ENCODE measurements at places on chromosomes 4 and X. TPM values are rescaled to one million over a fixed set of nuclear protein-coding genes. Genes with fewer than 3 reads are reported as not detected.
A peak's percentile ranks its signal among the peaks of the same experiment; 100 is the strongest.

NKX3-2 gene
- total RNA-seq, result 1.2 TPM

PALLD gene
- 254 TPM for total RNA-seq

TACR3 gene
- not detected for total RNA-seq

MYOZ2 gene
- total RNA-seq, result 0.29 TPM

KDR gene
- not detected for total RNA-seq

KLHL4 gene
- total RNA-seq, result 1.2 TPM

DNA sequence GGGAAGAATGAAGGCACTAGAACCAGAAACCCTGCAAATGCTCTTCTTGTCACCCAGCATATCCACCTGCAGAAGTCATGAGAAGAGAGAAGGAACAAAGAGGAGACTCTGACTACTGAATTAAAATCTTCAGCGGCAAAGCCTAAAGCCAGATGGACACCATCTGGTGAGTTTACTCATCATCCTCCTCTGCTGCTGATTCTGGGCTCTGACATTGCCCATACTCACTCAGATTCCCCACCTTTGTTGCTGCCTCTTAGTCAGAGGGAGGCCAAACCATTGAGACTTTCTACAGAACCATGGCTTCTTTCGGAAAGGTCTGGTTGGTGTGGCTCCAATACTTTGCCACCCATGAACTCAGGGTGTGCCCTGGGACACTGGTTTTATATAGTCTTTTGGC, 181.7 kb downstream of the AR start:
- DNase-seq, result no peak

DNA sequence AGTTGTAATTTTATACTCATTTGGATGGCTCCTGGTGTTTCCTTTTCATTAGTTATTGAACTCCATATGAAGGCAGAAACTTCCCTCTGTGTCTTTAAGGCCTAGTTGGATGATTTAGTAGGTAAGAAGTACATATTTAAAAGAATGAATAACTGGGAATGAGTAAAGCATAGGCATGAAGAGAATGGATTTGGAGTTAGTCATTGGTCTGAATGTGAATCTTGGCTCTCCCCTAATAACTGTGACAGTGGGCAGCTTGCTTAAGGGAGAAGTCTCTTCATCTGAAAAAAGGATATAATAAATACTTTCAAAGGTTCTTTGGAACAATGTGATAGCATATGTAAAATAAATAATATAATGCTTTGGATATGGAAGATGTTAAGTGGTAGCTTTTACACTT, 13.2 kb downstream of the SNX25 start:
- peak; percentile 84 for DNase-seq

DNA sequence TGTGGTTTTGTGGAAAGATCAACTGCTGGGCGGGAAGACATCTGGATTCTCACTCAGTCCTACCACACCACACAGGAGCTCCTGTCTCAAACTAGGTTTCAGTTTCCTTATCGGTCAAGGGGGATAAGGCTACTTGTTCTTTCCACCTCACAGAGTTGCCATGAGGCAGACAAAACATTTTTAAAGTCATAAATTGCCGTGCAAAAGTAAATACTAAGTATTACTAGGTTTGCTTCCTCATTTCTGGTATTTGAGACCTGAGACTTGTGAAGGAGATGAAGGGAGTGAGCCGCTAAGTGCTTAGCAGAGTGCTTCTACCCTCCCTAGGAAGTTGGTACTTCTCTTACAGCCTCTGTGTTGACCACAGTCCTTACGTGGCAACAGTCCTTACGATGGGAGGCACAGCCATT, 1.5 kb downstream of the LAP3 start:
- DNase-seq, result peak; percentile 71

- no peak for DNase-seq
These were observed 1067.7 kb downstream of the C4orf33 start for GRCh38 chr4:130163701-130164100.

DNA sequence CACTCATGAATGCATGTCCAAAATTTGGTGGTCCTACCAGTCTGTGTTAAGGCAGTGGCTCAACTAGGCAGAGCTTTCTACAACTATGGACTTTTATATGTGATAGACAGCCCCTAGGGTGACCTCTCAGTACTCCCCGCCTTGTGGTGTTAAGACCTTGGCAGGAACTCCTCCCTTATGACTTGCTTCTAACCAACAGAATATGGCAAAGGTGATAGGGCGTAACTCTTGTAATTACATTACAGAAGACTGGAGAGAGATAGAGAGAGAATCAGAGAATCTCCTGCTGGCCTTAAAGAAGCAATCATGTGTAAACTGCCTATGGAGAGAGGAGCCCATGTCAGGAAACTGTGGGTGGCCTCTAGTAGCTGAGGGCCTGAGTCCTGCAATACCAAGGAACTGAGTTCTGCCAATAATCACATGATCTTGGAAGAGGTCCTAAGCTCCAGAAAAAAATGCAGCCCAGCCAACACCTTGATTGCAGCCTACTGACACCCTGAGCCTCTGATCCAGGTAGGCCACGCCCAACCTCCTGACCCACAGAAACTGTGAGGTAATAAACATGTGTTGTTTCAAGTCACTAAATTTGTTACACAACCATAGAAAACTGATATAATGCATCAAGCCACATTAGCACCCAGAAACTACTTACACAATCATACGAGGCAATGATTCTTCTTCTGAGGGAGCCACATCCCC, 68.9 kb downstream of the INPP4B start:
- no peak for DNase-seq

- no peak for DNase-seq
These were observed 195.5 kb downstream of the PTTG2 start for GRCh38 chr4:38155589-38156294.

- peak; percentile 49 for DNase-seq
These were observed 53.0 kb downstream of the JADE3 start for GRCh38 chrX:46965125-46965758.

DNA sequence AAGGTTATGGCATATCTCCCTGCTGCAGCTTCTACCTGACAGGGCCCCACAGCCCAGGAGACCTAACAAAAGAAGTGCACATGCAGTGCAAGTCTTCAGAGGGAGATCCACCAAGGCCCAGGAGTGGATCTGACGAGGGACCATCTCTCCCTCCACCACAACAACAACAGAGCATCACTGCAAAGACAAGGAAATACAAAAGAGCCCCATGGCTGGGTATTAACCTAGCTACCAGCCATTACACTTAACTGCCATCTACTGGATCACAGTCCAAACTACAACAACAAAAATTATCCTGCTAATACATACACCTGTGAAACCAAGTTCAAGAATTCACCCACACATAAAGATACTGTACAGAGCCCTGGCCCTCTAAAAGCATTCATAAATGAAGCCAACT, 280.2 kb upstream of the SLC7A11 start:
- no peak for DNase-seq

DNA sequence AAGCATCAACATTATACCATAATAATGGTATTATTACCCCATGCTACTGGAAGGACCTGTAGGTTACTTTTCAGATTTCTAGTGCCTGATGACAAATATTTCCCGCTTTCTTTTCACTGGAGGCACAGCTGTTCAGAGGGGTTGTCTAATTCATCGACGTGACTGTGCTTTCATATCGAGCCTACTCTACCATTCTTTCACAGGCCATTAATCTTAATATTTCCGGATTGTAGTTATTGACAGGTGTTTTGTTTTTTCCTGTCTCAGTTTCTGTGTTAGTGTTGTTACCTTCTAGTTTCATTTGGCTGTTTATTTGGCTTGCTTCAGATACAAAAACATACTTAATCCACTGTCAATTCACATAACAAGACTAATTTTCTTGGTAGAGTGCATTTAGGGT, 330.9 kb downstream of the SPOCK3 start:
- no peak for DNase-seq

DNA sequence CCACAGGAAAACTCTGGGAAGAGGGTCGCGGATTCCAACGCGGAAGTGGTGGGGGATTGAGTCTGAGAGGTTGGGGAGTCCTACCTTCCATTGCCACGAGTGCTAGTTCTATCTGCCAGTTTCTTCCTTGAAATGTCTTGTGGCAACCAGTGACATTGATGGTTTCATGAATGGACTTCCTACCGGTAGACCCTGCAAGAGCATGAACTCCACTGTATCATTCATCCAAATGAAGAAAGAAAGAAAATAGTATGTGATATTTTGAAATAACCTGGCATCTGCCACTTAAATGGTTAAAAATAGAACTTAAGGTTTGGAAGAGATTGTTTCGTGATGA, 1.1 kb upstream of the SLC10A7 start:
- DNase-seq, result no peak

GRCh38 chr4:105470766-105471165, 3.1 kb downstream of the PPA2 start:
- no peak for DNase-seq

- no peak for DNase-seq
These were observed 378.3 kb upstream of the PCDH10 start for GRCh38 chr4:132770776-132771175.

DNA sequence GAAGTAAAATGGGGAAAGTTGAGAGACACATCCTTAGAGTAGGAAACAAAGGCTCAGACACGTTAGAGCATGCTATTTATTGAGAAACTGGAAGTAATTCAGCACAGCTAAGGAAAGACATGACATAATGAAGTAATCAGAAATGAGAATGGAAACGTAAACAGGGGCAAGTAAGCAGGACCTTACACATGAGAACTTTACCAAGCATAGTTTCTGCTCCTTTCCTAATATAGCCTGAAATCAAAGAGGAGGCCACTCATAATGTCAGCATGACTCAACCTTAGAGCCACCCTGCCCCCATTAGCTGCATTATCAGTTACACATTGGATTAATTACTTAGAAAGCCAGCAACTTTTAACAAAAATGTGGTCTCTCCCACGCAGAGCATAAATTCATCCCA, 558.3 kb upstream of the GRIA3 start:
- DNase-seq, result no peak

- DNase-seq, result peak; percentile 96
These were observed 16.6 kb downstream of the CLCN4 start for GRCh38 chrX:10173331-10173900.

- peak; percentile 42 for DNase-seq
These were observed 7.5 kb upstream of the PDLIM3 start for GRCh38 chr4:185542626-185543315.

DNA sequence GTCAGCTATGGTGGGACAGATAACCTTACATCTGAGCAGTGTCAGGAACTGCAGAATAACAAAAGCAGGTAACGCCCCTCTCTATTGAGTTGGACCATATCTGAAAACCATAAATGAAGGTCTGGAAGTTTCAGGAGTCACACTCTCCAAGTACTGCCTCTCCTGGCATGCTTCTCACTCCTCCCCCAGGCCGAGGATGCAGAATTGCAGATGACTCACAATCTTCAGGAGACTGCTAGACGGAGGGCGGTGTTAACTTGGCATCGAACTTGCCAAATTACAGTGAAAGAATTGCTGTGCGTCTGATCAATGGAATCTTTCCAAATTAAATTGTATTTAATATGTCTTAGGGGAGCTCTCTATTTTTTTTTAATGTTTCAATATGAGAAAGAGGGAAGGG, 67.1 kb upstream of the TRIM2 start:
- peak; percentile 95 for DNase-seq

DNA sequence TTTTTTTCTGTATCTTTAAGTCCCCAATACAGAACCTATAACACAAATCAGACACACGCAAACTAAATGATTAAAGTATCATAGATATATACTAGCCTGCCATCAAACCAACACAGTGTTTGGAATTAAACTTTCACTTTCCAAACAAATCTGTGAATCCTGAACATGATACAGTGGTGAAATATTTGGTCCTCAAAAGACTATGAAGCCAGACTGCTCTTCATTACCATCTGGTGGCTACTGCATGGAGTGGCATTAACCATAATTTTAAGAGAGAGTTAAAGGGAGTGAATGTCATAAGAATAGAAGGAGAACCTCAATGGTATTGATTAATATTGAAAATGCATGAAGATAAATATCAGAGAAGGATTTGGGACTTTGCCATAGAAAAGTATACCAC, 9.2 kb upstream of the GABRA4 start:
- DNase-seq, result peak; percentile 79

- DNase-seq, result peak; percentile 45
These were observed 9.8 kb upstream of the SLC7A11 start for GRCh38 chr4:138251938-138252337.

GRCh38 chr4:33930497-33930896, 2313.8 kb downstream of the ARAP2 start:
- DNase-seq, result no peak

GRCh38 chr4:152534541-152535359, 1.1 kb downstream of the FBXW7 start:
- peak; percentile 77 for DNase-seq
